ENCODE measurements at places on chromosomes 11 and 22.

- DNase-seq = peak; percentile 91
Measured at GRCh38 chr11:9726321-9727022, 62.6 kb downstream of the SWAP70 start.

DNA sequence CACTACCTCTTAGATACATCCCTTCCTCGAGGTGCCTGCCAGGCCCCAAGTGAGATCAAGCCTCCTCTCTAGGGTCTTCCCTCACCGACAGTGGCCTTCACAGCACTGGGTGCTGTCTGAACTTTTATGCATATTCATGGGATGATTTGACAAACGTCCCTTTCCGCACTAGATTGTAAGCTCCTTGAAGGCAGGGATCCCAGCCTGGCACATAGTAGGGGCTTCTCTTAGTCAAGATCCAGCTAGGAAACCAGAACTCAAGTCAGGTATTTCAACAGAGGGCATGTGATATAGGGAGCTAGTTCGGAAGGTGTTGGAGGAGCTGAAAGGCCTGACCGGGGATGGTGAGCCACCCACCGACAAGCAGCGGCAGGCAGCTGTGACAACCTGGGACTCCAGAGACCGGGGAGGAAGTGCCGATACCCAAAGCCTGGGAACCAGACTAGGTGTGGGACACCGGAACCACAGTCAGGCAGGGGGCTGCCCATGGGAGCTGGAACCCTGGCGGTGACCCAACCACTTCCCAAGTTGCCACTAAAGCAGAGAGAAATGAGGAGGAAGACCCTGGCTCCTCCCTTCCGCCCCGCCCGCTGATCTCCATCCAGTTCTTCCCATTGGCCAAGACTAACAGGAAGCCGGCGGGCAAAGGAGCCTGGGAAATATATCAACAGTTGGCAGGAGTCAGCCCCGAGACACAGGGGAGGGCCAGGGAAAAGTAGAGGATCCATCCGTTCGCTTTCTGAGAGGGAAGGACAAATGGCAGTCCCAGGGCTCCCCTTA lies 39.8 kb upstream of the CD82 start:
- DNase-seq = no peak

GRCh38 chr11:6941970-6942369 lies 15.7 kb downstream of the ZNF215 start:
- no peak for DNase-seq

GRCh38 chr11:45512471-45513148 lies 152.8 kb downstream of the CHST1 start:
- DNase-seq = no peak

- no peak for DNase-seq
Measured at GRCh38 chr22:46976598-46976997, 214.1 kb downstream of the TBC1D22A start.

GRCh38 chr11:5807580-5807979 lies 1.1 kb upstream of the OR52N2 start:
- no peak for DNase-seq

DNA sequence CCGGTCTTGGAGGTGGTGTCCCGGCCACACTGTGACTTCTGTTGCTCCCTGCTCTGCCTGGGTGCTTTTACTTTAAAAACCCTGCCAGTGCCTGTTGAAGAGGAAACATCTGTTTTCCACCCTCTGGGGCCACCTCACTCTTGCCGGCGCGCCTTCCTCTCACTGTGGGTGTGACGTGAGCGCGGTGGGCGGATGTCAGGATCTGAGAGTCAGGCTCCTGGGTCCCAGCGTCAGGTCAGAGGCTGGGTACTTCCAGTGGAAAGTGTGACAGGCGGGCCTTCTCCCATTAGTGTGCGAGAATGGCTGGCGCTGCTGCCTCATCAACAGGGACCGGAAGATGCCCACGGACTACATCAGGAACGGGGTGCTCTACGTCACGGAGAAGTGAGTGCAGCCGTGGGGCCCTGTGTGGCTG lies 54.2 kb downstream of the GRAMD4 start:
- DNase-seq = no peak

DNA sequence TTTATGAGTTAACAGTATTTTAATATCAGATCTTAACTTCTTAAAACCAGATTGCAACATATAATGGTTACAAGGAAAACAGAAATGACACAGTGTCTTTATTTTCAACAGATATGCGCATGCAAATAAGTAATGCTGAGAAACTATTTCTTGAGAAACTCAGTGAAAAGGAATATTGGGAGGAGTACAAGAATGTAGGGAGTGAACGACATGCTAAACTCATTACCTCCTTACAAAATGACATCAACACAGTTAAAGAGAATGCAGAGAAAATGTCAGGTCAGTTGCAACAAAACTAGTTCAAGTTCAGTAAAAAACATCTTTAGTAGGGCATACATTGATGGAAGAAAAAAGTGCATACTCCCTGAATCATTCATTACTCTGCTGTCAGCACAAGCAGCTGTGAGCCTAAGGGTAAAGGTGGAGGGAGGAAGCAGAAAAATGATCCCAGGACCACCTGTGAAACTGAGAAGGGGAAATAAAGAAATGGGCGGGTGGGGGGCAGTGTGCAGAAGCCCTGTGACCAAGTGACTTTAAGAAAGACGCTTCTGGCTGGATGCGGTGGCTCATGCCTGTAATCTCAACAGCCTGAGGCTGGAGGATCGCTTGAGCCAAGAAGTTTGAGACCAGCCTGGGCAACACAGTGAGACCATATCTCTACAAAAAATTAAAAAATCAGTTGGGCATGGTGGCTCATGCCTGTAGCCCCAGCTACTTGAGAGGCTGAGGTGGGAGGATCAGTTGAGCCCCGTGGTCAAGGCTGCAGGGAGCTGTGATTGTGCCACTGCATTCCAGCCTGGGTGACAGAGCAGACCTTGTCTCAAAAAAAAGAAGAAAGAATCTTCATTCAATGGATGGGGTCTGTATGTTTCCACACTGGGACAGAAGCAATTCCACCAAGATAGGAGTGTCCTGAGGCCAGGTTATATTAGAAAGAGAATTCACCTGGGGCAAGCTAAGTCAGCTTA lies 31.2 kb downstream of the CCDC83 start:
- DNase-seq = peak; percentile 31

DNA sequence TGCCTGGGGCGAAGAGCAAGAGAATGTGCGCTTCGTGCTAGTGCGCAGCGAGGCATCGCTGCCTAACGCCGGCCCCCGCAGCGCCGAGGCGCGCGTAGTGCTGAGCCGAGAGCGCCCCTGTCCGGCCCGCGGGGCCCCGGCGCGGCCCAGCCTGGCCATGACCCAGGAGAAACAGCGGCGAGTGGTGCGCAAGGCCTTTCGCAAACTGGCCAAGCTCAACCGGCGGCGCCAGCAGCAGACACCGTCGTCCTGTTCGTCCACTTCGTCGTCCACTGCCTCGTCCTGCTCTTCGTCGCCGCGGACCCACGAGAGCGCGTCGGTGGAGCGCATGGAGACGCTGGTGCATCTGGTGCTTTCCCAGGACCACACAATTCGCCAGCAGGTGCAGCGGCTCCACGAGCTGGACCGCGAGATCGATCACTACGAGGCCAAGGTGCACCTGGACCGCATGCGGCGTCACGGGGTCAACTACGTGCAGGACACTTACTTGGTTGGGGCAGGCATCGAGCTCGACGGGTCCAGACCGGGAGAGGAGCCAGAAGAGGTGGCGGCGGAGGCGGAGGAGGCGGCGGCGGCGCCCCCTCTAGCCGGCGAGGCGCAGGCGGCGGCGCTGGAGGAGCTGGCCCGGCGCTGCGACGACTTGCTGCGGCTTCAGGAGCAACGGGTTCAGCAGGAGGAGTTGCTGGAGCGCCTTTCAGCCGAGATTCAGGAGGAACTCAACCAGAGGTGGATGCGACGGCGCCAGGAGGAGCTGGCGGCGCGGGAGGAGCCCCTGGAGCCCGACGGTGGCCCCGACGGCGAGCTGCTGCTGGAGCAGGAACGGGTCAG lies 1.0 kb downstream of the RASSF10 start:
- no peak for DNase-seq

GRCh38 chr22:33513388-33514338 lies 406.6 kb downstream of the LARGE1 start:
- DNase-seq = peak; percentile 44

DNA sequence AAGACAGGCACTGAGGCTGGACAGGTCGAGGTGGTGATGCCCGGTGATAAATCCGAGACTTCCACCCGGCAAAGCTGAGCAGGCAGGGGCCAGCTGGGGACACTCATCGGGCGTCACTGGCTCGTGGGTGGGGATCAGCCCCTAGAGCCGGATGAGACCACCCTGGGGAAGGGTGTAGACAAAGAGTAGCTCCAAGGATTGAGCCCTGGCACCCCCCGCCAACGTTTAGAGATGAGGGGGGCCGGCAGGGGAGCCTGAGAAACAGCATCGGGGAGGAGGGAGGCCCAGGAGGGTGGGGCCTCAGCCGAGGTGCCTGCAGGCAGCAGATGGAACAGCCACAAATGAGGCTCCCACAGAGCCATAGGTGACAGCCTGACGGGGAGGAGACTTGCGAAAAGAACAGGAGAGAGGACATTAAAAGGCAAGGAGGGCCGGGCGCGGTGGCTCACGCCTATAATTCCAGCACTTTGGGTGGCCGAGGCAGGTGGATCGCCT lies 27.4 kb upstream of the CBX7 start:
- DNase-seq = no peak

DNA sequence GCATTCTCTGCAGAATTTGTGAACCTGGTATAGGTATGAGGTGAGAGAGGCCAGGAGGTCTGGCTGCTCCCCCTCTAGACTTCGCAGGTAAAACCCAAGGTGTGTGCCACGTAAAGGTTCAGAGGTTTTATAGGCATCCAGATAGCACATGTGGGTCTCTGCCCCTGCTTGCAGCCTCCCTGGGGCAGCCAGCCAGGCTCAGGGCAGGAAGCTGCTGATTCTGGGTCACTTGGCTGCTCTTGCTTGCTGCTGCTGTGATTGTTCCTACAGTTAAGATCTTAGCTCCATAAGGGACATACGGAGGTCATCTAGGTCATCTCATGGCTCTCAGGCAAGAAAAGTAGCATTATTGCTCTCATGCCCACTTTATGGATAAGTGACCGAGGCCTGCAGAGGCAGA lies 30.2 kb downstream of the ZBTB16 start:
- no peak for DNase-seq

DNA sequence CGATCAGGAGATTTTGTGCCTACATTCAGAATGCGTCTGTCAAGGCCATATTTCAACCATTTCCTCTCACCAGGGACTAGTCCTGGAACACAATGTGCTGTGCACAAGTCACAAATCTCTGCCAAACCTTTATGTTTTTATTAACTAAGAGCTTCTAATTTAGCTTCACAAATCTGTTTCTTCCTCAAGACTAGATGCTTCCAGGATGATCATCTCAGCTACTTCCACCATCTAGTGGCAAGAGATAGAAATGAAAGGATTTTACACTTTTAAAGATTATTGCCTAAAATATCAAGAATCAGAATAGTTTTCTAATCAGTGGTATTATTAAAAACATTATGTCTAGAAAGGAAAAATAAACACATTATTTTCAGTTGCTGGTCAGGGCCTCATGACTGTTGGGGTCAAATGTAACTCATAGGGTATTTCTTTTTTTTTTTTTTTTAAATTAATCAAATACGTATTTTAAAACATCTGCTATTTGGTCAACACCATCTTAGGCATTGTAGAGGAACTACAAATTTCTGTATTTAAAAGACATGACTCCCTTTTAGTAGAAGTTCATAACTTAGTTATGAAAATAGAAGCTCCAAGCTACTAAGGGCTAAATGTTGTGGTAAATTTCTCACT lies 1102.6 kb downstream of the DLG2 start:
- DNase-seq = peak; percentile 44

GRCh38 chr22:30289980-30290313 lies 642 bp upstream of the CASTOR1 start:
- DNase-seq = no peak

- DNase-seq = no peak
Measured at GRCh38 chr22:38871360-38872171, 450 bp downstream of the CBX6 start.

DNA sequence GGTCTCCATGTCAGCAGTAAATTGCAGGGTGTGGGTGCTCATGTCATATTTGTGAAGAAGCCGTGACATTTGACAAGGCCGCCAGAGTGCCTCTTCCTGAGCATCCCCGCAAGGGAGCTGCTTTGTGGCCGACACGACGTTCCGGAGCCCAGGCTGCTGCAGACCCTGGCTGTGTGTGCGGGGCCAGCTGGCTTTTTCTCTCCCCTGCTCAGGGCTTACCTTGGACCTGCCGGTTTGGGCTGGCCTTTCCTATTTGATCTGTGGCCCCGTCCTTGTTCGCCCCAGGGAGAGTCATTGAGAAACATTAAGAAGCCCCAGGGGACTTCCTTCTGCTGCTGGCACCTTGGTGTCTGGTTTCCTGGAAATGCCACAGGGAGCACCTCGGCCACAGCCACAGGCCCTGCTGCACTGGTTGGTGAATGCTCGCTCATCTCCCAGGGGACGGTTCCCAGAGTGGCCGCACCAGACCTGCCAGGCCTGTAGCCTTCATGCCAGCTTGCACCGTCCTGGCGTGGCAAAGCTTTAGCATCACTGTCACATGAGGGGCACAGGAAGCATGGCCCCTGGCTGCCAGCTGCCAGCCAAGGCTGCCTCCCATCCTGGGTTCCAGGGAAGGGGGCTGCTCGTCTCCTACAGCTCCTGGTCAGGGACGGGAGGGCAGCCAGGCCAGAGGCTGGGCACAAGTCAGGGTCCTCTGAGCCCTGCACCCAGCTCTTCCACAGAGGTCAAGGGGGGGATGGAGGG lies 5.4 kb downstream of the GRK2 start:
- no peak for DNase-seq

GRCh38 chr11:66081505-66081904 lies 11.4 kb downstream of the PACS1 start:
- DNase-seq = no peak

DNA sequence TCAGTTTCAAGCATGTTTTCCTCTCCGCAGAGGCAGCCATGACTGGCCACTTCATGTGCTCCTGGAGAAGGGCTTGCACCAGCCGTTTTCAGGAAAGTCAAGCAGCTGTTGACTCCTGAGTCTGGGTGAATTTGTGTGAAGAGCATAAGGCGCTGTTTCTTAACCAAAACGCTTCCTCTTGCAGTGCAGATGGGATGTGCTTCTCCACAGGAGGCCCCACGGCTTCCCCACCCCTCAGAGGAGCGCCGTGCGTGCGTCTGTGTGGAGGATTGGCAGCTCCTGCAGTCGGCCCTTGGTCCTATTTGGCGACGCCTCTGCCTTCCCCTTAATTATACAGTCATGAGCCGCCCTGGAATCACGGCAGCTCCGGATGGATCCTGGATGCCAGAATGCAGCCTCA lies 54.1 kb upstream of the B3GAT1 start:
- DNase-seq = no peak

DNA sequence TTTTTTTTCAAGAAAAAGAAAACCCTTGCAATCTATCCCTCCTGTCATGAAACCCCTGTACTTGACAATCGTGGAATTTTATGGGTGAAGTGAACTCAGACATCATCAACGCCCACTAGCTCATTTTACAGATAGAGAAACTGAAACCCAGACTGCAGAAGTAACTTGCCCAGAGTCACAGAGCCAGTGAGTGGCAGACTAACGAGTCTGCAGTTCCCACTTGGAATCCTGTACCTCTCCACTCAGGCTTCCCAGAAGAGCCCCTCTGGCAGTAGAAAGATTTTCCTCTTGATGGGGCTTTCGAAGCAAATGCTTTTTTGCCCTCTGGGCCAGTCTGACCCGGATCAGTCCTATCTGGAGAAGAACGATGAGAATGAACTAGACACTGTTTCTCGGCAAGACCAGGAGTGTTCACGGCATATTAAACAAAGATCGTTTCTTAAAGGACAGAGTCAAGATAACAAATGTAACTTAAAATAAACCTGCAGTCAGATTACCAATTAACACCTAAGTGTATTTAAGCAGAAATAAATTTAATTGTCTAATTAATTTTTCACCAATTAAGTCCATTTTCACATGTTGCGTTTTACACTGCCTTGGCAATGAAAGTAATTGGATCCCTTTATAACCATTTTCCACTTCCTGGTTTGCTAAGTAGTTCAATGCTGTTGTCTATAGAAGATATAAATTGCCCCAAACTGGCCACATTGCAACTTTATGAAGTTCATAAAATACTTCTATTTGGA lies 61.3 kb upstream of the CREB3L1 start:
- DNase-seq = peak; percentile 26

Data from fibroblast of lung (primary cell).